ENCODE measurements at places on chromosomes 7 and 10.

GRCh38 chr10:69383558-69383957 lies 33.2 kb downstream of the TACR2 start:
- no peak for DNase-seq

GRCh38 chr7:117827862-117828261 lies 45.4 kb downstream of the CTTNBP2 start:
- no peak for DNase-seq

DNA sequence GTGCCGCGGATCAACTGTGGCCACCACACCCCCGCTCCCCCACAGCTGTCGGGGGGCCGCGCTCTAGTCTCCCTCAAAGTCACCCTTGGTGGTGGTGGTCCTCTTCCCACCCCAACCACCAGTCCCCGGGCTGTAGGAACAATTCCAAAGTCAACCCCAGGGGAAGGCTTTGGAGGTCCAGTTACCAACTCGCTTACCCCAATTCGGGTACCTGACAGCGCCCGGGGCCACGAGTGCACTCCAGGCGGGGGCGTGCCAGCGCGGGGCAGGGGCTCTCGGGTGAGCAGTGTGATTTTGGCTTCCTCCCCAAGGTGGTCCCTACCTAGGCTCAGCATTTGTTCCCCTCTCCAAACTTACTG lies 584 bp upstream of the ZMIZ1 start:
- DNase-seq = no peak

GRCh38 chr10:21989453-21990154 lies 13.9 kb downstream of the DNAJC1 start:
- peak; percentile 8 for DNase-seq

DNA sequence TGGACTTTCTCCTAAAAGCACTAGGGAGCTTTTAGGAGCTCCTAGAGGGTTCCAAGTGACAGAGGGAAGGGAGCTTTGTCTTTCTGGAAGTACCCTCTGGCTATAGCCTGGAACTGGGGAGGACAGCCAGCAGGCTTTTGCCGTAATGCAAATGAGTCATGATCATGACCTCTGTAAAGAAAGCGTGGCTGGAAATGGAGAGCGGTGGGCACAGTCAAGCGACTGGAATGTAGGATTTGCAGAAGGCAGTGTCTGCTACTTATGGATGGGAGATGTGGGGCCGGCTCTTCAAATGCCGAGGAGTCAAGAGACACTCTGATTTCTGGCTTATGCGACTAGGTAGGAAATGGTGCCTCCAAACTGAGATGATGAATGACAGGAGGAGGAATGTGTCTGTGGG lies 34.6 kb upstream of the PLPP4 start:
- no peak for DNase-seq

DNA sequence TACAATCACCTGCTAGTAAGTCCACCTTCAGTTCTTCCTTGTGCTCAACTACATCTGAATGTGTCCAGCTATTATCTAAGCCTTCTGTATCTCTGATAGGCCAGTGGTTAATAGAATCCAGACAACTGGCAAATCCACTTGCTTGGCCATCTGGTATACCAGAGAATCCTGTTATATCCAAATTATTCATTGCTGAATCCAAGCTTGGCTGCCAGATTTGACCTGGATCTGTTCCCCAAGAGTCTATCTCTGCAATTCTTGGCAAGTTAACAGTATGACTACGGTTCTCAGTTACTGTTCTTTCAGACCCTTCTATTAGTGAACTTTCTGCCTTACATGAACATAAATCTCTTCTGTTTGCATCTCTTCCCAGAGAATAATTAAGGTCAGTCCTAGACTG lies 154.6 kb upstream of the TARP start:
- DNase-seq = no peak

GRCh38 chr7:107641676-107642075 lies 19.0 kb upstream of the SLC26A4 start:
- no peak for DNase-seq

DNA sequence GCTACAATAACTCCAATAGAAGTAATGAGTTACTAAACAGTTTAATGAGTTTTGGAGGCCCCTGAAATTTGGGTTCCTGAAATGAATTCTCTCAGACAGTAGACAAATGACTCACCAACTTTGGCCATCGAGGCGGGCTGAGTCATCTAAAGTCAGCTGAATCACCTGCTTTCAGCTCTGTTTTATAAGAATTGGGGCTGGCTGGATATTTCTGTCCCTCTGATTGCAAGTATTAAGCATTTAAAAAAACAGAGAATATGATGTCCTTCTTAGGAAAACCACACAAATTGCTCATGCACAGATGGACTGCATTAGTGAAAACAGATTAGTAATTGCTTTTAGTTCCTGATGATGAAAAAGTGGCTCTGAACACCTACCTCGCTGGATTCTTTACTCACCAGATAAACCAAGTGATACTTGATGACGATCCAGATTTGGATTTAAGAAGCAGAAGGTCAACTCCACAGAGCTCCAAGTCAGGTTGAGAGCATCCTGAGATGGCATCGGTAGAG lies 59.1 kb downstream of the ZNF365 start:
- DNase-seq = no peak

DNA sequence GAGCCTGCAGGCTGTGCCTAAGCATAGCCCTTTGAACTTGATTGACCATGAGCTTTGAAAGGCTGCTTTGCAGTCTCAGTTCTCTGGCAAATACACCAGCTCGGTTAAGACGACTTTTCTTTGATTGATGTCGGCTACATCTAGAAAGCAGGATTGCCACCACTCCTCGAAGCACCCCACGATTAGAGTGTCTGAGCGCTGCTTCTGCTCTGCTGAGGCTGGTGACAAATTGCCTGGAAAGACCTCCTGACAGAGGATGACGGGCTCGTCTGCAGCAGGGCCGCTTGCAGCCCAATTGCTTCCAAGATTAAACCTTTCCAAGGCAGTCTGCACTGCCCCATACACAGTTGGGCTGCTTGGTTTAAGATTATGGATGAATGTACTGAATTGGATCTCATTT lies 182.0 kb downstream of the CUX1 start:
- no peak for DNase-seq

DNA sequence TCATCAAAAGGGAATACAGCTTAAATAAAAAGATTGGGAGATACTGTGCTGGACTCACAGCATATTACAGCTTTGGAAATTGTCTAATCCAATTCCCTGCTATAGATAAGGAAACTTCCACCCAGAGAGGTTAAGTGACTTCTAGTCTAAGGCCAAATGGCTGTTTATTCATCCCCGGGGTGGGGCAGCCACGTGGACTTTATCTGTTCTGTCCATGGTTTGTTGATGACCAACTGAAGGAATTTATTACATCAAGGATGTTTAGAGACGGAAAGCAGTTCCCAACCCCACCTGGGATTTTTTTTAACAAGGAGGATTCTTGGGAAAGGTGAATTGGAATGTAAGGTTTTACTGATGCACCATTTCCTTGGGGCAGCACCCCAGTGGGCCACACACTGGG lies 88.6 kb downstream of the ATXN7L1 start:
- no peak for DNase-seq

DNA sequence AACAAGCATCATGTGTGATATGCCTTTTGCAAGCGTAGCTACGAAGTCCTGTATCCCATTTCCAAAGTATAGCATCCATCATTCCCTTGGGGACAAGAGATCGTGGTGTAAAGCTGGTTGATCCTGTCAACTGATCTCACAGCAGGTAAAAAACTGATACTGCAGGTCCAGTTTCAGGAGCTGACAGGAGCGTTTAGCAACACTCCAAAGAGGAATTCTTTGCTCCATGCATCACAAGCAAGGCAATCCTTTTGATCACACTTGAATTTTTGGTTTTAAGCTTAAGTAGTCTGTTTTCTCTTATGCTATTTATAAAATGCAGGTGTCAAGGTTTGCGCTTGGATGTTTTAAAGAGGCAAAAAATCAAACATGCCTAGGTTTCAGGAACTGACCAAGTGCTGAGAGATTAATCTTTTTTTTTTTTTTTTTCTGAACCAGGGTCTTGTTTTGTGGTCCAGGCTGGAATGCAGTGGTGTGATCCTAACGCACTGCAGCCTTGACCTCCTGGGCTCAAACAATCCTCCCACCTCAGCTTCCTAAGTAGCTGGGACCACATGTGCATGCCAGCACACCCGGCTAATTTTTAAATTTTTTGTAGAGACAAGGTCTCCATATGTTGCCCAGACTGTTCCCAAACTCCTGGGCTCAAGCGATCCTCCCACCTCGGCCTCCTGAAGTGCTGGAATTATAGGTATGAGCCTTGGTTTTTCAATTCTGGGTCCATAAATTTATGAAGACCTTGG lies 1.8 kb upstream of the ZDHHC4 start:
- DNase-seq = no peak

DNA sequence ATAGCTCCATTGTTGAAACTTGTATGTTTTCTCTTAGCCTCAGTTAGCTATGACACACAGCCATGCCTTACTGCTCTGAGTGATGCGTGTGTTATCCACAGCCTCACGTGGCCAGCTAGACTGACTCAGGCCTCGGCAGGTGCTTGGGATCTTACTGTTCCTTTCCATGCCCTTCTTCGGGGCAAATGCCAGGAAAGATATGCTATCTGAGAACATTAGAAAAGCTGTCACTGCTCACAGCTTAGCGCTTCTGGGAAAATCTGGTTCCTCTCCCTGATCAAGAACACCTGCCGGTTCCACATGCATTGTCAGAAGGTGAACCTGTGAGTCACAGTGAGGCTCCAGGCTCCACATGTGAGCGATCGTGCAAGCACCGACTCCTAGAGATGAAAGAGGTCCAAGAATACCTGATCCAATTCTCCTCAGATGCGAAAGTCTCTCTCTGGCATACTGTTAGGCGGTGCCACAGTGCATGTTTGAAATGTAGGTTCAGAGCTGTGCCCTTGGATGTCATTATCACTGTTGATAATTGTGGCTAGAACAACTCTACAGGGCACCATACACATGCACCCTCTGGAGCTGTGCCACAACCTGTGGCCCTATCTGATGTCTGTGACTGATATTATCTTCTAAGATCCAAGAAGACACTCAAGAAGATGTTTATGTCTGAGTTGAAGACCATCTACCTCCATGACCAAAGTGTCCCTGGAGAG lies 247.8 kb upstream of the IGFBP3 start:
- no peak for DNase-seq

- DNase-seq = no peak
These were observed 42.9 kb downstream of the HK1 start for GRCh38 chr10:69321039-69321715.

GRCh38 chr10:61882621-61883370 lies 18.7 kb upstream of the ARID5B start:
- DNase-seq = no peak
